ENCODE measurements at places on chromosomes 16 and 17.

DNA sequence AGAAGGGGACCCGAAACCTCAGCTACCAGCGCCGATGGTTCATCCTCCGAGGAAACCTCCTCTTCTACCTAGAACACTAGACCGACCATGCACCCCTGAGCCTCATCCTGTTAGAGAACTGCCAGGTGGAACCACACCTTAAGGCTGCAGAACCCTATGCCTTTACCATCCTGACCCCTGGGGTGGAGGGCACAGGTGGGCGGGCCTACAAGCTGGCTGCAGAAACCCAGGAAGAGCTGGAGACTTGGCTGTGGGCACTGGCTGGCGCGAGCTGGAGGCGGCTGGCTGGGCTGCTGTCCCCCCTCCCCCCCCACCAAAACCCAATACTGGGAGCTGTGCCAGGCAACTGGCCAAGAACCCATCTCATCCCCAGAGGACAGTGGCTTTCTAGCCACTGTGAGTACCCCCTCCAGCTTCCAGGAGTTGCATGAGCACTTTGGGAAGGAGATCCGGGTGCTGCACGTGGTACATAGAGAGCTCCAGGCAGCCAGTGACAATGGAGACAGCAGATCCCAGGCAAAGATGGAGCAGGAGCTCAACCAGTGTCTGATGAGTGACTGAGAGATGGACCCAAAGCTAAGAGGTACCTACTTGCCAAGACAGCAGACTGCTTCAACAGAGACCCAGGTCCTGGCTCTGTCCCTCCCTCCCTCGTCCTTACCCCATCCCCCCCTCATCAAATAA is 1.4 kb upstream of the CD2BP2 start:
- DNase-seq, result peak; percentile 13

- DNase-seq, result no peak
Measured at GRCh38 chr17:27558842-27559505, 72.0 kb upstream of the LGALS9 start.

DNA sequence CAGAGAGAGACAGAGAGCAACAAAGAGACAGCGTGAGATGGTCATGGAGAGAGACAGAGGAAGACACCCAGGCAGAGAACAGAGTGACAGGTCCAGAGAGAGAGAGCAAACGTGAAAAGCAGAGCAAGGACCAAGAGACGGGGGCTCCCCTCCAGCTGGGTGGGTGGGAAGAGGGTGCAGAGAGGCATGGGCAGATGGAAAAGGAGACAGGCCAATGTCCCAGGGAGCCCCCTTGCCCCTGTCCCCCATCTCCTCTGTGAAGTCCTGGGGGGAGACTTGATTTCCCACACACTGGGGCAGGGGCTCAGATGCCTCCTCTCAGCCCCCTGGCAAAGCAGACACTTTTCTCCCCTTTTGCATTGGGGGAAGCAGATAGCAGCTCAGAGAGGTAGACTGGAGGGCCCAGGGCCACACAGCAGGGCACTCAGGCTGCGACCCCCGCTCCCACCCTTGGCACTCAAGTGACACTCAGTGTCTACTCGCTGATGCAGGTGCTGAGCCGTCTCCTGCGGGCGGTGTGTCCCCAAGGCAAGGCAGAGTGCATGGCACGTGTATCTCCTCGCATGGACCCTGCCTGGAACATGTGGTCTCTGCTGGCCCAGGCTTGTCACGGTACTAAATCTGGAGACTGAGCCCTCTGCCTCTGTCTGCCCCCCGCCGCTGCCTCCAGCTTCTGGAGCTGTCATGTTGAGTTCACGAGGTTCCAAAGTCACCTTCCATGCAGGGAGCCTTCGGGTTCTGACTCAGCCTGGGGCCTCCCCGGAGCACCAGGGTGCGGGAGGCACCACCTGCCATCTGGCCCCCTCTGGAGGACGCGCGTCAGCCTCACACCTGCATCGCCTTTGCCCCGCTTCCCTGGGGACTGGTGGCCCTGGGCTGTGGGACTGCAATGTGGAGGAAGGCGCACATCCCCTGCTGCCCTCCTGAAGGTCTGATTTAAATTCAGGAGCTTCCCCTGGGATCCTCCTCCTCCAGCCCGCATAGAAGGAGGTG is 215.9 kb upstream of the GSE1 start:
- no peak for DNase-seq

- DNase-seq, result no peak
Measured at GRCh38 chr17:74220946-74221818, 7.8 kb downstream of the TTYH2 start.

DNA sequence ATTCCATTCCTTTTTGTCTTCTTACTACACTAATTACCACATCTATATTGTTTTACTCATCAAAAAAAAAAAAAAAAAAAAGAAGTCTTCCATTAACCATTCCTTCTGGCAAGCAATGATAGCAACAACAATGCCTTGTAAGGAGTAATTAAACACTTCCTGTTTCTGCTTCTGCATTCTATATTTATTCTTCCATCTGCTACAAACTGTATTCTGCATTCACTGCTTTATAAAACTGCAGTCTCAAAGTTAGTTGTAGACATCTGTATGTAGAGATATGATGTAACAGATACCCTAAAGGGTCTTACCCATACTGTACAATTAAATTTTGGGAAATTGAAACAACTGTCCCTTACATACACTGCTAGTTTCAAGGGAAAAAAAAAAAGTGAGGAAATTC is 28.7 kb upstream of the ABCA6 start:
- no peak for DNase-seq

DNA sequence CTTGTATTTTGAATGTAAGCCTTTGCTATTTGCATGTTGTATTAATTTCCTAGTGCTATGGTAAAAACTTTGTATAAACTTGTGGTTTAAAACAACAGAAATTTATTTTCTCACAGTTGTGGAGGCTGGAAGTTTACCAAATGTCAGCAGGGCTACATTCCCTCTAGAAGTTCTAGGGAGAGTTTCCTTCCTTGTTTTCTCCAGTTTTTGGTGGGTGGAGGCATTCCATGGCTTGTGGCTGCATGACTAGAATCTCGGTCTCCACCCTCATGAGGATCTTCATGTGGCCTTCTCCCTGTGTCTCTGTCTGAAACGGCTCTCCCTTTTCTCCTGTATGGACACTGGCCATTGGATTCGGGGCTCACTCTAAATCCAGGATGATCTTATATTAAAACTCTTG is 482.2 kb upstream of the GOT2 start:
- no peak for DNase-seq

- DNase-seq, result no peak
Measured at GRCh38 chr16:75919664-75920063, 193.4 kb upstream of the CPHXL start.

- DNase-seq, result peak; percentile 16
Measured at GRCh38 chr16:23269248-23269953, 32.7 kb upstream of the SCNN1B start.

DNA sequence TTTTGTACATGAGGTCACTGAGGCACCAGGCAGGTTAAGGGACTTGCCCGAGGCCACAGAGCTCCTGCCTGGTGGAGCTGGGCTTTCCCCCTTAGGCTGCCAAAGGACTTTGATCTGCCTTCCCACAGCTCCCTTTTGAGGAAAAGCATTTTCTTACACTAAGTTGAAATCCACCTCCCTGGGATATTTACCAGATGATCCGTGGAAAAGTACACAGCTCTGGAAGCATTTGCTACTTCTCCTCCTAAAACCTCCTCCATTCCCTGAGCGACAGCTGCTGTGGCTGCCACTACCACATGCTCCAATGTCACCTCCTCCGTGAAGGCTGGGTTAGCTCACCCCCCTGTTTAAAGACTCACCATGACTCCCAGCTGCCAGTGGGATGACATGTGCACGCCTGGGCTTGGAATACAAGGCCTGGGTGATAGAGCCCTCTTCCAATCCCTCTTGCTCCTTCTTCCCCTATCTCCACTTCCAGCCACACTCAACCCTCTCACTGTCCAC is 1.2 kb upstream of the MPRIP start:
- peak; percentile 55 for DNase-seq

DNA sequence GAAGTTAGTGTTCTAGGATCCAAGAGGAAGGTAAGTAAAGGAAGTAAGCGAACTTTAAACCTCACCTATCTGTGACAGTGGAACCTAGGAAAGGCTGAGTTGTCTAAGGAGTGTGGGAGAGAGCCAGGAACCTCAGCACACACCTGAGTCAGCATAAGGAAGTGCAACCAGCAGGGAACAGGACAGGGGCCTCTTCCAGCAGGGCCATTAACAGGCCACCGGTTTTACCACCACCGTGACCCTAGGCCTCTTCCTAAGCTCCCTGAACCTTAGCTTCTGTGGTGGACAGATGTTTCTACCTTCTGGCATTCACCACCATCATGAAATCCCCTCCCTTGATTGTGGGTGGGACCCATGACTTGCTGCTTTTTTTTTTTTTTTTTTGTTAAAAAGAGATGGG is 26.7 kb upstream of the GPATCH8 start:
- no peak for DNase-seq

GRCh38 chr16:50537533-50538290 is 10.5 kb upstream of the NKD1 start:
- DNase-seq, result no peak

Data from AG10803 (cell line).